ENCODE measurements at places on chromosomes 4 and X.

DNA sequence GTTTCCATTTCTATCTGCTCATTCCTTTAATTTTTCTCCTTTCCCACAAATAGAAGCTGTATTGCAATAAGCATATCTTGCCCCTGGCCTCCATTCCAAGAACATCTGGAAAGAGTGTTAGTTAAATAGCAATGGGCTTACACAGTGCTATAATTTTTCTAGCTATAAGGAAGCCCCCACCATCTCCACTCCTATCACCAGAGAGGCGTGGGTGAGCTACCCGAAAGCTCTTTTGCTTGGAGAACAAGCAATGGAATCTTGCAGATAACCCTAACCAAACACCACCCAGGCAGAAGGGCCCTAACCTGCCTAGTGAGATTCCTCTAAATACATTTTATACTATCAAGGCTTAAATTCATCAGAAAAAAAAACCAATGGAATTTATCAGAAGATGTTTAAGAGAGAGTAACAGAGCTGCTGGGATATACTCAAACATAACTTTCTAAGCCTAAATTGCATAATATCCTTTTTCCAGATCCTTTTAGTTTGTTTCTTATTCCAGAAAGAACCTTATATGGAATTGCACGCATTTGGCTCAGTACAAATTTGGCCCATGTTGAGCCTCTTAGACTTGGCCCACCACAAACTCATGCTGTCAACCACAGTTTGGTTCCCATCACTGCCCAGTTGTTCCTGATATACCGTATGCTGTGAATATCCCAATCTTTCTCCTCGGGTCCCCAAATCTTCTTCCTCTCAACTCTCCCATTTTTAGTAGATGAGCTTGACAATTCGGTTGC, 91.6 kb upstream of the PLAC1 start:
- no peak for DNase-seq

DNA sequence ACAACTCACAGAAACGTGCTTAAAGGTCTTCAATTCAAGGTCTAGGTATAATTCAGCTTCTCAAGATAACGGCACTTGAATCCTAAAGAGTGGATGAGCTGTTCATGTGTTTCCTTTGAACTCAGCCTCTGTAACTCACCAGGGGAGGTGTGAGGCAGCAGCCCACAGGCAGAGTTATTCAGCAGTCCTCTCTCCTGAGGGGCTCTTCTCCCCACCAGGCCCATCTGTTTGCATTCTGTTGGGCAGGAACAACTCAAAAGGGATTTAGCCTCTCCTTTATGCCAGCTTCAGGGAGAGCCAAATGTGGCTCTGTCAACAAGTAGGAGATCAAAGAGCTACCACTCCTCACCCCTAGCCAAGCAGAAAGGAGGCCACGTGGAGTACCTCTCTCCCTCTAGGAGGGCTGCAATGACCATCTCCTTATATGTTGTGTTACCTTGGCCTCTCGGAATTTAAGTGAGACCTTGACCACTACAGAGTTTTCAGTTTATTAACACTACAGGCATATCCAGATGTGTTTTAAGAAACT, 151.2 kb downstream of the SPATA18 start:
- no peak for DNase-seq

DNA sequence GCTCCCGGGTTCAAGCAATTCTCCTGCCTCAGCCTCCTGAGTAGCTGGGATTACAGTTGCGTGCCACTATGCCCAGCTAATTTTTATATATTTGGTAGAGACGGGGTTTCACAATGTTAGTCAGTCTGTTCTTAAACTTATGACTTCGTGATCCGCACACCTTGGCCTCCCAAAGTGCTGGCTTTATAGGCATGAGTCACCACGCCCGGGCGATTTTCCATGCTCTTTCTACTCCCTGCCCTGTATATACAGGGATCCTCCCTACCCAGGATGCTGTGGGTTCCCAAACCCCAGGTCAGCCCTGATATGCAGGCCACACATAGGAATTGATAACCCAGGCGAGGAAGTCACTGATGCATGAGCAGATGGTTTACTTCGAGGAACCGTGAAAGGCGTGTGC, 31.4 kb downstream of the SSX5 start:
- DNase-seq = no peak

DNA sequence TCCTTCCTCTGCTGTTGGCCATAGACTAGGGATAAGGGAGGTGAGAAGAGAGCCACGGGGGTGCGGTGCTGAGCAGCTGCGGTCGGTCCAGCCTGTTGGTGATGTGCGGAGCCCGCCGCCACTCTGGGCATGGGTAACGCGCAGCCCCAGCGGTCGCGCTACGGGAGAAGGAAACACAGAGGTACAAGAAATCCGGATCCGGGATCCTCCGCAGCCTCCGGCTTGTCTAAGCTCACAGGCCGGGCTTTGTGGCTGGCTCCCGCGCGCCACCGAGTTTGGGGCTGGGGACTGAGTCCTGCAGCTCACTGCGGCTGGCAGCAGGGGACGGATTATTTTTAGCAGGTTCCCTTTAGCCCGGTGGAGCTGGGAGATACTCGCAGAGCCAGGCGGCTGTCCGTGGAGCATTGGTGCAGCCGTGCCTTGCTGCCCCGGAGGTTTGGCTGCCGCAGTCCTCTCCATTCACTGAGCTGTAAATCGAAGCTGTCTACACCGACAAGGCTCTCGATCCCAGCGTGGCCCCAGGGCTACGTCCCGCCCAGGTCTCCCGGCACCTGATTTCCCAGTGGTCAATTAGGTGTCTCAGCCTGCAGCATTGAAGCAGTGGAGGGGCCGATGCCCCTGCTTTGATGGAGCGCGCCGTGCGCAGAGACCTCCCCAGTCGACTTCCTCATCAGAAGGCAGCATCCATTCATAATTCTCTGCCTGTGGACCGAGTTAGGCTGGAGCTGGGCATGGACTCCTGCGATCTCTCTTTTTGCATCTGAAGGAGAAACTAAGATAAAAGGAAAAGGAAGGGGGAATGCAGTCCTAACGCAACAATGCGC, 81.9 kb upstream of the SCML1 start:
- DNase-seq = no peak

DNA sequence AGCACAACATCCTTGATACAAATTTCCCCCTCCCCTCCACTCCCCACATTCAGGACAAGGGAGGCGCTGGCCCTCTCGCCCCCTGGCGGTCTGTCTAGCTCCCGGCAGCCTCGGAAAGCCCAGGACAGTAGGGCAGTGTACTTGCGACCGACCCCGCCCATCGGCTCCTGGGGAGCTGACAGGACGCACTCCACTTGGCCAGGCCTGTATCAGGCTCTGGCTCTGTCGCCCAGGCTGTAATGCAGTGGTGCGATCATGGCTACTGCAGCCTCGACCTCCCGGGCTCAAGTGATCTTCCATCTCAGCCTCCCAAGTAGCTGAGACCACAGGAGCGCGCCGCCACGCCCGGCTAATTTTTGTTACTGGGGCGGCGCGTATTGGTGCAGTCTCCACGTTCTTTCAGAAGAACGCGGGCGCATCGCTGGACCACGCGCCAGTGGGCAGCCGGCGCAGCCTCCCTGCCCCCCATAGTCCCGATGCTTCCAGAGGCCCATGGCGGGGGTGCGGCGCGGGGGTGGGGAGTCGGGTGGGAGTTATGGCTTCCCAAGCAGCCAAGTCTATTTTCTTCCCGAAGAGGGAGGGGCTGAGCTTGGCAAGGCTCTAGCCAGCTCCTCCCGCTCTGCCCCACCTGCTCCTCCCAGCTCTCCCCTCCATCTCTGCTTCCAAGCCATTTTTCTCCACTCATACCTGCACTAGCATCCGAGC, 7.8 kb upstream of the AKAP14 start:
- peak; percentile 93 for DNase-seq
